Stimulated activated CD4-positive, alpha-beta T cell treated with anti-CD3 and anti-CD28 coated beads, Interleukin-15, amount 100 ng/mL, for 1 hour (primary cell): ENCODE measurements at places on chromosomes 2 and 18.

- DNase-seq = peak; percentile 17
These were observed 42.1 kb upstream of the TRIM43B start for GRCh38 chr2:95526360-95527341.

GRCh38 chr2:2938481-2938880 is 439.1 kb downstream of the EIPR1 start:
- DNase-seq = no peak

DNA sequence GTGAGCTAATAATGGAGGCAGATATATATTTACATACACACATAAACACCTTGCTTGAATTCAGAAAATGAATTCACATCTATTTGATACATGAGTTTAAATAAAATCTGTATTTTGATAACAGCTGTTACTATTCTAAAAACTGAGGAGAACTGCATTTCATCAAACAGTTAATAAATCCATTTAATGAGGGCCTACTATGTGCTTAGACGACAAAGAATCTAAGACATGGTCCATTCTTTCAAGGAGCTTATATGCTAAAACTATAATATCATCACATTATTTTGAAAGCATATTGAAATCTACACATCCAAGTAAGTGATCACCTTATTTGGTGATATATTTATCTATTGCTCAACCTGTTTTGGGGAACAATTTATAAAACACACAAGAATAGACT is 90.8 kb upstream of the ZFP36L2 start:
- DNase-seq = no peak

DNA sequence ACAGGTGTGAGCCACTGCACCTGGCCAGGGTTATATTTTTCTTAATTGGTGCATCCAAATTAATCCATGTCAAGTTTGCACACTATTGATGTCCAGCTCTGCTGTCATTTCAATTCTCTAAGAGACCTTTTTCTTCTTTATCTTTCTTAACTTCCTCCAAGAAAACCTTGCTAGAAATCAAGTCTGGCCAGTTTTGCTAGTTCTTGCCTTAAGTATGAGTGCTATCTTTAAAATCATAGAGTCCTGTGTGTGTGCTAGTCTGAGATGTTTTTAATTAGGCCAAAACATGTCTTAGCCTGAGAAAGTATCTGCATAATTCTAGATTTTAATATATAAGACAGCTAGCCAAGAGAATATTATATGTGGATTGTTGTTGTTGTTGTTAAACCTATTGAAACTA is 56.2 kb upstream of the SLC39A10 start:
- DNase-seq = no peak

GRCh38 chr18:7871560-7872456 is 304.7 kb downstream of the PTPRM start:
- no peak for DNase-seq

DNA sequence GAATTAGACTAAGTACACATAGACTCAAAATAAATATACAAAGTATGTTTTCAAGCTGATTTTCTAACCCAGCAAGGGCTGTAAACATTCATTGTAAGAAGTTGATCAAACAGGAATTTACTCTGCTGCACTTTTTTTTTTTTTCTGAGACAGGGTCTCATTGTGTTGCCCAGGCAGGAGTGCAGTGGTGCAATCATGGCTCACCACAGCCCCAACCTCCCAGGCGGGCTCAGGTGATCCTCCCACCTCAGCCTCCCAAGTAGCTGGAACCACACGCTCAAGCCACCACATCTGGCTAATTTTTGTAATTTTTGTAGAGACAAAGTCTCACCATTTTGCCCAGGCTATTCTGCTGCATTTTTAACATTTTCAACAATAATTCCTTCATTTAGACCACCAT is 8.3 kb upstream of the CFLAR start:
- DNase-seq = no peak

DNA sequence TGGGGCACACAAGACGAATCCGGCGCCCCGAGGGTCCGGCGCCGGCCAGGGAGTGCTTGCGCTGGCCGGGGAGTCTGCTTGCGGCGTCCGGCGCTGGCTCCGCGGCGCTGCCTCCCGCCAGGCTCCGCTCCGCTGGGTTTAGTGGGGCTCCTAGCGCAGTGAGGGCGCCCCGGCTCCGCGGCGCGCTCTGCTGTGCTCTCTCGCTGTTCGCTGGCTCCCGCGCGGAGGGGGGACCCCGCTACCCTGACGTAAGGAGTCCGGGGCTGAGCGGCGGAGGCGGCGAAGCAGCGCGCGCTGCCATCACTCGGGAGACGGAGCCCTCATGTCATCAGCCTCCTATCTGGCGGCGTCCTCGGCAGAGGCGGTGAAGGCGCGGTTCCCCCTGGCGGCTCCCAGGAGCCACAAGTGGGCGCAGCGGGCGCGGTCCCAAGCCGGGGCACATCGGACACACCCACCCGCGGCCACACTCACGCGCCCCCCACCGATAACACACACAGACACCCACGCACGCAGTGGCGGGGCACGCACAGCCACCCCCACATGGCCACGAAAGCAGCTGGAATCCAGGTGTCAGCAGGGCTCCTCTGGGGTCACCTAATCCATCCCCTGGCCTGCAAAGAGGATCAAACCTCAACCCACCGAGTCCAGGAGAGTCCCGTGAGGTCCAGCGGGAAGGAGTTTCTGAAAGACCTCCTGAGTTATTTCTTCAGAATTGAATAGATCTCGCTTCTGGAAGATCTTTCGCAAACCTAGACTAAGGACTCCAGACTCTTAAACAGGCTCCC is at the start of gene C1QL2:
Gene C1QL2, minus strand, starts transcription at position 189 of the 785 bp plus-strand sequence. CDS start 482 bp downstream, outside the sequence.
- DNase-seq = no peak

- no peak for DNase-seq
These were observed 75.7 kb upstream of the CDCA7 start for GRCh38 chr2:173278794-173279526.

DNA sequence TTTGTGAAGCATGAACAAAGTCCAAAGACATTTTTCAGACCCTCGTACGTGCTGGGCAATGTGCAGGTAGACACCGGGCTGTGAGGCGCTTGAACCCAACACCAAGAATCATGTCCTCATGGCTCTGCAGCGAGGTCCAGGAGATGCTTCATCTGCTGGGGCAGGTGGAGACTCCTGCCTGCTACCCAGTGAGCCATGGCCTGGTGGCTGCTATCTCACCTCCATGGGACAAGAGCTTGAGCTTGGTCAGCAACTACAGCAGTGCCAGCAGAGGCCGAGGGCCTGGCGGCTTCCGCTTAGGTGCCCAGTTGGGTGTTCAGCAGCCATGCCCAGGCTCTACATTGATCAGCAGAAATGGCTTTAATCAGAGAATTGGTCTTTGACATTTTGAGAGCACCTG is 281.0 kb upstream of the HS6ST1 start:
- no peak for DNase-seq

DNA sequence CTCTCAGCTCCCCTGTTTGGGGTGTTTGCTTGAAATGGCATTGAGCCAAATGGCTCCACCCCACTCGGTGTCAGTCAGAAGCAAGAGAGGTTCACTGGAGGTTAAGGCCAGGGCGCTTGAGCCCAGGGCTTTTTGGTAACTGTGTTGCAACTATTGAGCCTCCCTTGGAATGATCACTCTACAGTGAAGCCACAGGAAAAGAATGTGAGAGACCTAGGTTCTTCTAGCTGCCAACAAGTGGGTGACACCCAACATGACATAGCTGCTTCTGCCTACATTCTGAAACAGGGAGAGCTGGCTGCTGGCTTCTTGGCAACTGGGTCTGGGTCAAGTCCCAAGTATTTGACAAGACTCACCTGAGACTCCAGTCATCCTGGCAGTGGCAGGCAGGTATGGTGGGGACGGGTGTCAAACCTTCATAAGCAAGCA is 7.1 kb upstream of the GRHL1 start:
- no peak for DNase-seq

GRCh38 chr2:153405196-153405595 is 73.4 kb downstream of the RPRM start:
- no peak for DNase-seq

- no peak for DNase-seq
These were observed 82.4 kb downstream of the DDX1 start for GRCh38 chr2:15673919-15674636.

GRCh38 chr2:70523672-70523995 is 30.0 kb downstream of the TGFA start:
- DNase-seq = no peak

DNA sequence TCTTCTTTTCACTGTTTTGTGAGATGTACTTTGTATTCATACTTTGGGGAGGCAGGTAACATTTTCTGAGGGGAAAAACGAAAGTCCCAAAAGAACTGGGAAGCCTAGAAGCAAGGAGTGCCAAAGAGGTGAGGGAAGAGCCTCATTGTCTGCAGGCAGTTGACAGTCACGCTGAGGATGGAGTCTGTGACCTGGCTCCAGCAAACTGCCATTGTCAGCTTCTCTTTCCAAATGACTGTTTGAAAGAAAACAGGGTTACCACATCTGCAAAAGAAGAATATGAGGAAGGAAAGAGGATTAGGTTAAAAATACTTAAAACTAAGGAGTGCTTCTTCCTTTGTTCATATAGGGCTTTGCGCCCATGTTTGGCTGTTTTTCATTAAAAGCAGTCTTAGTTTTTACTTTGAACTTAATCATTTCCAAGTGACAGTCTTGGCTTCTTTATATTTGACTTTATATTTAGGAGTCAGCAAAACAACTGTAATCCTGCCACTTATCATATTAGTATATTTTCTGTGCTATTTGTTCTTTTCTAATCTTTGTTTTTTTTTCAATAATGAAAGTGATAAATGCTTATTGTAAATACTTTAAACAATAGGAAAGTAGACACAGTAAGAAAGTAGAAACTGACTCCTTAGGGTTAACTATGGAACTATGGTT is 35.0 kb downstream of the CERS6 start:
- DNase-seq = no peak

- no peak for DNase-seq
These were observed 341.6 kb downstream of the FBXO15 start for GRCh38 chr18:73805991-73806390.

DNA sequence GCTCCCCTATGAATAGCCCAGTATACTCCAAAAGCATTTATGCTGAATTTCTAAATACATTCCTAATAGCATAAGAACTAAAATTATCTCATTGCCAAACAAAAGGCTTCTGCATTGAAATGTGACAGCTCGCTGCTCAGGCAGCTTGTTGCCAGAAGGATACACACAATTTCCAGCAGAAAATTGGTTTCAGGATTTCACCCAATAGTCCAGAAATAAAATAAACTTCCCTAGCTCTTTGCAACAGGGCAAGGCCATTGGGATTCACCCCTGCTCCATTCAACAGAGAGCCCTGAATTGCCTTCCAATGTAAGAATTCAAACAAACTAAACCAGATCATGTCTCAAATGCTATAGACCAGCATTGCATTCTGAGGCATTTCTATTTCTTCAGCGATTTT is 70.7 kb downstream of the RBM43 start:
- DNase-seq = no peak

- DNase-seq = no peak
These were observed 117.4 kb upstream of the CWC22 start for GRCh38 chr2:180124273-180125139.

DNA sequence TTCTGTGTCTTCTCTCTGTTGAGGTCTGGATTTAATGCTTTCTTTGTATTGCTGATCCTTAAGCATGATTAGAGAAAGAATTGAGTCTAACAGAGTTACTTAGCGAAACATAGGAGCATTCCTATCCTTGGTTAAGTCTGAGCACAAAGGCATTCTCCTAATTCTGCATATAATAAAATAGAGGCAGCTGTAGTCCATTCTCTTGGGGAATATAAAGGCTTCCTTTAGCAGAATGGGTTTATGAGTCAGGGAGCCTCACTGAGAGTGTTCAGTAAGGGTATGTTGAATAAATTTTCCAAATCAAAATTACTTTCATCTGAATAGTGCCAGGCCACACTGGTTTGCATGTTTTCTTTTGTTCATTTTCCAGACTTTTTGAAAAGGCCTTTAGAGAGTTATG is 101.5 kb downstream of the GALNT1 start:
- no peak for DNase-seq

DNA sequence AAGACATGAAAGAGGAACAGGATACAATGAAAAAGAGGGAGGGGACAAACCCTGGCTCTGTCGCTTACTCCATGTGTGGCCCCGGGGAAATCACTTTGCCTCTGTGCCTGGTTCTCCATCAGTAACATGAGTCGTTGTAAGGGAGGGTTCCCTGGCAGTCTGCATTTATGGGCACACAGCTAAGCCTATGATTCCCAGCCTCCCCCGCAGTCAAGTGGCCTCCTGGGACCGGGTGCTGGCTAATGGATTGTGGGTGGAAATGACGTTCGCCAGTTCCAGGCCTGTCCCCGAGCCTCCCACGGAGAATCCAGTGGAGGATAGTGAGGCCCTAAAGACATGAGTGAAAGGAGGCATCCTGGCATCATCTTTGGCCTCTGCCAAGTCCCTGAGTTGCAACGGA is 42.7 kb downstream of the SFXN5 start:
- DNase-seq = no peak

DNA sequence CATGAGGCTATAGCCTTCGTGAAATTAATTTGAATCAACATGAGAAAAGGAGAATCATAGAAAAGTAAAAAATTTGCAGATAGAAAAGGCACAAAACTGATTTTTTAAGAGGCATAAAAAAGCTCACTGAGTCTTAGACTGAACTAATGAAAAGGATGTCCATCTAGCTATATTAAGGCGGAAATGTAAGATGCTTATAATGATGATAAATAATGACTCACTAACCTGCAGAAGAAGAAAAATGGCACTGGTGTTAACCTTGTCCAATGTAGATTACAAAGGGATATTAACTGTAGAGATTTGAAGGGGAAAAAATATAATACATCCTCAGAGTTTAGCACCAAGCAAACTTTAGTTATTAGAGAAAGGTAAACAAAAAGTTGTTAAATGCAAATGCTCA is 1098.0 kb upstream of the DDX18 start:
- DNase-seq = no peak

DNA sequence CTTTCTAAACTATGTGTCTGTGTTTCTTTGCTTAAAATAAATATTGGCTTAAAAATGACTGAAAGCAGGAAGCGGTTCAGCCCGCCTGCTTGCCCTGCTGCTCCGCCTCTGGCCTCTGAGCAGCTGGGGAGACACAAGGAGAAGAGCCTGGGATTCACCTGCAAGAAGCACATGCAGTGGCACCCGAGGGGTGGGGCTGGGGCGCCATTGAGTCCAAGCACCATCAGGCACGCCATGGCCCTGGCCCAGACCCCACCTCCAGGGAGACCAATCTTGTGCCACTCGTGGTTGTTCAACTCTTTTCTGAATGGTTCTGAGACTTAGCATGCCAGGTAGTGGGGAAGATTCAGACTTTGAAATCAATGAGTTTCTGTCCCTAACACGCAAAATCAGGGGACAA is 495.5 kb upstream of the MYT1L start:
- no peak for DNase-seq

DNA sequence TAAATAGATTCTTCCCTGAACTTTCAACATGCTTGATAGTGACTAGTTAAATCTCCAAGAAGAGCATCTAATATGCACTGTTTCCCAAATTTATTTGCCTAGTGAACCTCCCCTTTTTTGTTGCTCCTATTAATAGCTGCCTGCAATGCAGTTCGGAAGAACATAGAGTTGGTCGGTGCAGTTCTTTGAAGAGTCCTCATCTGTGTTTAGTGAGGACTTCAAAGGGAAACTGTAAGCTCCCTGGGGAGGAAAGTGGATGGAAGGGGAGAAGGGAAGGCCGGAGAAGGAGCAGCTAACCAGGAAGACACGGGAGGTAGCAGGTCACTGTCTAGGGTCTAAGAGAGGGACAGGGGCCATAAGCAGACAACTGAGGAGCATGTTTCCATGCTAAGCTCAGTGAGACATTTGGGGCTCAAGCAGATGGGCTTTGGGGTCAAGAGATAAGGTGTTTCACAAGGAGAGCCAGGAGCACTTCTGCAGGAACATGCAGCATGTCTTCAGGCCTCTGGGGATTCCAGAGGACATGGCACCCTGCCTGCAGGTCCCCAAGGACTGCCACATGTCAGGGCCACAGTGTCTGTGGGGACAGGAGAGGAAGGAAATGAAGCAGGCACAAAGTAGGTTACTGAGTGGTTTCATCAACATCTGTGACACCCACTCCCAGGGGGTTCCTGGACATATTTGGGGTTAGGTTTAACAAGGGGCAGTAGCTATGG is 48.7 kb upstream of the ANXA4 start:
- DNase-seq = no peak
